ENCODE measurements at places on chromosomes 13 and 19.
A peak's percentile ranks its signal among the peaks of the same experiment; 100 is the strongest.

GRCh38 chr19:685454-685931 lies 9.3 kb downstream of the FSTL3 start:
- no peak for DNase-seq

DNA sequence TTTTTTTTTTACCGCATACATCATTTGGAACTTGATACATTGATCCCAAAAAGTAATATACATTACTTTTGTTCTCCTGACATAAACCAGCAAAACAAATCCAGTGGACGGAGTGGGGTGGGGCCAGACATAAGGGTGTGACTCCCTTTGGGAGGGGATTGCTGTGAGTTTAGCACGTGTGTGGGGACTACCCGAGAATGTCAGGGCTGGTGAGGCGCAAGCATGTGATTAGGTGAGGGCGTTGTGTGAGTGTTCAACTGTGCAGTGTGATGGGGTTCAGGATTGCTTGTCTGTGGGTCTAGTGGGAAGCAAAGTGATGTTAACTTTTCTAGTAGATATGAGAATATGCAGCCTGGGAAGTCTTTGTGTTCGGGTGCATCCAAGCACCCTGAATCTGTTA lies 468.0 kb downstream of the TSHZ3 start:
- DNase-seq = no peak

DNA sequence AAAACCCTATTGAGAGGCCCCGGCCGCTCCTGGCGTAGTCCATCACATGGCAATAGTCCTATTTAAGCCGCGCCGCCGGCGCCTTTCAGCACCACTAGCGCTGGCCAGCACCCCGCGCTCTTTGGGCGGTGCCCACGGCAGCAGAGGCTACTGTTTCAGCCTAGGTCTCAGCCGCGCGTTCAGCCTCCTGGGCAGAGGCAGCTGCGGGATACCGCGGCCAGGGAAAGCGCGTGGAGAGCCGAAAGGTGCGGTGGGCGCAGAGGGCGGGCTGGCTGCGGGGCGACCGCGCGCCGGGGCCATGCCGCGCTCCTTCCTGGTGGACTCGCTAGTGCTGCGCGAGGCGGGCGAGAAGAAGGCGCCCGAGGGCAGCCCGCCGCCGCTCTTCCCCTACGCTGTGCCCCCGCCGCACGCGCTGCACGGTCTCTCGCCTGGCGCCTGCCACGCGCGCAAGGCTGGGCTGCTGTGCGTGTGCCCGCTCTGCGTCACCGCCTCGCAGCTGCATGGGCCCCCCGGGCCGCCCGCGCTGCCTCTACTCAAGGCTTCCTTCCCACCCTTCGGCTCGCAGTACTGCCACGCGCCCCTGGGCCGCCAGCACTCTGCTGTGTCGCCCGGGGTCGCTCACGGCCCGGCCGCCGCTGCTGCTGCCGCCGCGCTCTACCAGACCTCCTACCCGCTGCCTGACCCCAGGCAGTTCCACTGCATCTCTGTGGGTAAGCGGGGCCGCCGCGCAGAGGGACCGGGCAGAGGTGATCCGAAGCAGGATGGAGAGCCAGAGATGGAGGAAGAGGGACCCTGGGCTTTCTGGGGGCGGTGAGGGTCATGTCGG lies at the start of gene GSX1:
TSS of gene GSX1 (plus strand) at position 91 of the 826 bp plus-strand sequence. CDS start at position 299, 208 bp downstream.
- DNase-seq = peak; percentile 85

DNA sequence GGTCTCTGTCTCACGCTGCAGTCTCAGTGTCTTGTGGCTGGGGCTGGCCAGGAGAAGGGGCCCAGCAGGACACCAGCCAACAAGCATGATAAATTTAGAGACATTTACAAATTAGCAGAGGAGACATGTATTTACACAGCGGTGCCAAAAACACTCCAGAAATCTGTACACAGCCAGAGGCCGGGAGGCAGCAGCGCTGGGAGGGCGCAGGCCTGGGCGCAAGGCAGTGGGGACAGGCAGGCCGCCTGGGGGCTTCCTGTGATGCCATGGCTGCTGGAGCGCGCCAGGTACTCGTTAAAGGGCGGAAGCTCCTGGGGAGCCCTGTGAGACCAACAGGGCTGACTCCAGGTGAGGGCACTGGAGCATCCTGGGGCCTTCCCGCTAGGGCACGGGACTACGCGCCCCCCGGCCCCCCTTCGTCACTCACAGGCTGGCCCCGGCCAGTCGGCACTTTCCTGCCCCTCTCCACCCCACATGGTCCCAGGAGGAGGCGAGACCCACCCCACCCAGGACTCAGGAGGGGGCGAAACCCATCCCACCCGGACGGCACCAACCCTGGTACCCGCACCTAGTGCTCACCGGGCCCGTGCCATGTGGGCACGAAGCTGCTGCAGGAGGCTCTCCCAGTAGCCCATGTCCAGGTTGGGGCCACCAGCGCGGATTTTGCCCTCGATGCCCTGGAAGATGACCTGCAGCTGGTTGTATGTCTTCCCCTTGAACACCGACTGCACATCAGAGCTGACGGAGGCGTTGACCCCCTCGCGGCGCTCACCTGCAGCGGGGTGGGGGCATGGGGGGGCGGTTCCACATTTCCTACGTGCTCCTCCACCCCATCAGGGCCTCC lies 7.4 kb upstream of the TBXA2R start:
- DNase-seq = no peak

- DNase-seq = no peak
Observed at GRCh38 chr13:67125681-67126080, 104.5 kb downstream of the PCDH9 start.

DNA sequence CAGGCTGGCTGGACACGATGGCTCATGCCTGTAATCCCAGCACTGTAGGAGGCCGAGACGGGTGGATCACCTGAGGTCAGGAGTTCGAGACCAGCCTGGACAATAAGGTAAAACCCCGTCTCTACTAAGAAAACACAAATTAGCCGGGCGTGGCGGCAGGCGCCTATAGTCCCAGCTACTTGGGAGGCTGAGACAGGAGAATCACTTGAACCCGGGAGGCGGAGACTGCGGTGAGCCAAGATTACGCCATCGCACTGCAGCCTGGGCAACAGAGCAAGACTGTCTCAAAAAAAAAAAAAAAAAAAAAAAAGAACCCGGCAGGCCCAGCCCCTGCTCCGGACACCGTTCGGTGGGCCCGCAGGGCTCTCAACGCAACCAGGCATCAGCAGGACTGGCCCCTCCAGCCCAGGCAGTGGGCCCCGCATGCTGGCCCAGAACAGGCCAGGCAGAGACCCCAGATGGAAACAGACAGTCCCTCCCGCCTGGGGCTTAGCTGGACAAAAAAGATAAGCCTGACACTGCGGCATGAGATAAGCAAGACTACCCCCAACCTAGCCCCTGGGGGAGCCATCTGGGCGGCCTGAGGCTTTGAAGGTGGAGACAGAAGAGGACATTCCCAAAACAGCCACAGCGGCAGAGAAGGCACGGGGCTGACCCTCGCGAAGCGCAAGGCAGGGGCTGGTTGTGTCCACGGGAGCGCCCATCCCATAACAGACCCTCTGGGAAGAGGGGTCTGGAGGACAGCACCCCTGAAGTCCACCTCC lies 11.6 kb downstream of the REXO1 start:
- no peak for DNase-seq

DNA sequence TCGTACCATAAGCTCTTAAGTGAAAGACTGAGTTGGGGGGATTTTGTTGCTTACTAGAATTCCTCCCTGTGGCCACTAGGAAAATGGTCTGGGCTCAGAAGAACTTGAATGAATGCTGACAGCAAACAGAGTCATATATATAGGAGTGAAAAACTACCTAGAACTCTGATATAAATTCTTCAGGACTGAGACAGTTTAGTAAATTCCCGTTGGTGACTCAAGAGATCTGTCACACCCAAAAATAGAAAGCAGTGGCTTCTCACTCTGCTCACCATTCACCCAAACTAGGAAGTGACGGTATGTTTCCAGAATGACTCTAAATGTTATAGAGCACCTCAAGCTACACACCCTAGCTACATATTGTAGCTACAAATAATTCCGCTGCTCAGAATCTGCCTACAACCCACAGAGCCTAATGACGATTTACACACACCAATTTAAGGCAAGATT lies 116.2 kb downstream of the TBC1D4 start:
- no peak for DNase-seq

- DNase-seq = peak; percentile 75
Observed at GRCh38 chr19:10848230-10848856, at the start of gene C19orf38. Gene C19orf38, plus strand, starts transcription at chr19:10848415. Its CDS starts 94 bp downstream, at chr19:10848509.

DNA sequence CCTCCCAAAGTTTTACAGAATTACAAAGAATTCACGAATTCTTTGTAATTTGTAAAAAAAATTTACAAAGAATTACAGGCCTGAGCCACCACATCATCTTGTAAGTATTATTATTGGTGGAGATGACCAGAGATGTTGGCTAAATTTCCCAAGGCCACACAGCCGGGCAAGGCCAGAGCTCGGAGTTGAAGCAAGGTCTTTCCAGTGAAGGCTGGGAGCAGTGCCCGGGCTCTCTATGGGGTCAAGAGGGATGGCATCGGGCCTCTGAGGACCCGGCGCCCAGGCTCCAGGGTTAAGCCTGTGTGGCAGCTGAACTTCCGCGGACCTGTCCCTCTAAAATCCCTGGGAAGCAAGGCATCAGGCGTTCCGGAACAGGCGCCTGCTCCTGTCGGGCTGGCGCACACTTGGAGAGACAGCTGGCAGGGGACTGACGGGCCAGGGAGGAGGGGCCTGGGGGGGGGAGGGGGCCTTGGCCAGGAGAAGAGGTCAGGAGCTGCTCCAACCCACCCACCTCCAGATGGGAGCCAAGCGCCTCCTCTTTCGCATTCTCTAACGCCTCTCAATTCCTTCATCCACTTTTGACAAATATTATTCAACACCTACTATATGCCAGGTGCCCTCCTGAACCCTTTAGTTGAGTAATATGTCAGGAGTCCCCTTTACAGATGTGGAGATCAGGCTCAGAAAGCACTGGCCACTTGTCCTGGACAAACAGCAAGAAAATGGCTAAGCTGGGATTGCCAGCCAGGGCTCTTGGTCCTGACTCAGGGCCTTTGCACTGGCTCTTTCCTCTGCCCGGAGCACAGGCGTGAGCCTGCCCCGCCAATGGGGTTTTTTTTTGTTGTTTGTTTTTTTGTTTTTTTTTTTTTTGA lies 36.8 kb upstream of the SEMA6B start:
- peak; percentile 56 for DNase-seq

DNA sequence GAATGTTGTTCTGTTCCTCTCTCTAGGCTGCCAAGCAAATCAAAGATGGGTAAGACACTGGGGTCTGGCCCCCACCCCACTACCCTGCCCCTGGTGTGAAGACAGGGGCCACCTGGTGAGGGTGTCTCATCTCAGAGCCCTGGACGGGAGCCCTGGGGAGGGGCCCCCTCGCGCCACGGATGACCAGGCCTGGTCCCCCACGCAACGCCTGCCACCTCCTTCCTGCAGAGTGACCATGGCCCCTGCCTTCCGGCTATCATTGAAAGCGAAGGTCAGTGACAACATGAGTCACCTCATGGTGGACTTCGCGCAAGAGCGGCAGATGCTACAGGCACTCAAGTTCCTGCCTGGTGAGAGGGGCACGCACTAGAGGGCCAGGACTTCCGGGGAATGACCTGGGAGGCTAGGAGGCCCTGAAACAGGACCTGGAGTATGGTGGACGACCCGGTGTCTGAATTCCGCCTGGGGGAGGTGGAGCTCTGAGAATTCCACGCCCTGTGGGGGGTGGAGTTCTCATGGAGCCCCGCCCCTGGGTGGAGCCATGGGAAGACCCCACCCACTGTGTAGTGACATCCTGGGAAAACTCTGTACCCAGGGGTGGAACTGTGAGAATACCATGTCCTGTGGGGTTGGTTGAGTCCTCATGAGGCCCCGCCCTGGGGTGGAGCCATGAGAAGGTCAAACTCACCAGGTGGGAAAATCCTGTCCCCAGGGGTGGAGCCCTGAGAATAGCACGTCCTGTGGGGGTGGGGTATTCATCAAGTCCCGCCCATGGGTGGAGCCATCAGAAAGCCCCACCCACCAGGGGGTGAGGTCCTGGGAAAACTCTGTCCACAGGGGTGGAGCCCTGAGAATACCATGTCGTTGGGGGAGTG lies 6.1 kb downstream of the FSD1 start:
- no peak for DNase-seq

DNA sequence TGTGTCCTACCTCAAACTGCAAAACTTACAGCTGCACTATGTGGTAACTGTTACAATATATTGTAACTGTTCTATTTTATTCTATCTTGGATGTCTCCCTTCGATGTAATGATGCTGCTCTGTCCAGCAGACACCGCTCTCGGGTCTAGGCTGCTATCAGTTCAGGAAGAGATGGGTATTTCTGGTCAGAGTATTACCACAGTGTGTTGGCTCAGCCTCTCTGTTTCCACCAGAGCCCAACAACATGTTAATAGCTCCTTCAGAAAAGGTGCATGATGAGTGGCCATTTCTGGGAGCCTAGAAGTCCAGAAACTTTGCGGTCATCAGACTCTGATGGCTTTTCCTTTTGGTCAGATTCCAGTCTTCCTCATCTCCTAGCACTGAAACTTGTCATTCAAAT lies 35.9 kb upstream of the IGFL1 start:
- DNase-seq = no peak

GRCh38 chr13:99320693-99321481 lies 13.7 kb upstream of the GPR183 start:
- DNase-seq = no peak

DNA sequence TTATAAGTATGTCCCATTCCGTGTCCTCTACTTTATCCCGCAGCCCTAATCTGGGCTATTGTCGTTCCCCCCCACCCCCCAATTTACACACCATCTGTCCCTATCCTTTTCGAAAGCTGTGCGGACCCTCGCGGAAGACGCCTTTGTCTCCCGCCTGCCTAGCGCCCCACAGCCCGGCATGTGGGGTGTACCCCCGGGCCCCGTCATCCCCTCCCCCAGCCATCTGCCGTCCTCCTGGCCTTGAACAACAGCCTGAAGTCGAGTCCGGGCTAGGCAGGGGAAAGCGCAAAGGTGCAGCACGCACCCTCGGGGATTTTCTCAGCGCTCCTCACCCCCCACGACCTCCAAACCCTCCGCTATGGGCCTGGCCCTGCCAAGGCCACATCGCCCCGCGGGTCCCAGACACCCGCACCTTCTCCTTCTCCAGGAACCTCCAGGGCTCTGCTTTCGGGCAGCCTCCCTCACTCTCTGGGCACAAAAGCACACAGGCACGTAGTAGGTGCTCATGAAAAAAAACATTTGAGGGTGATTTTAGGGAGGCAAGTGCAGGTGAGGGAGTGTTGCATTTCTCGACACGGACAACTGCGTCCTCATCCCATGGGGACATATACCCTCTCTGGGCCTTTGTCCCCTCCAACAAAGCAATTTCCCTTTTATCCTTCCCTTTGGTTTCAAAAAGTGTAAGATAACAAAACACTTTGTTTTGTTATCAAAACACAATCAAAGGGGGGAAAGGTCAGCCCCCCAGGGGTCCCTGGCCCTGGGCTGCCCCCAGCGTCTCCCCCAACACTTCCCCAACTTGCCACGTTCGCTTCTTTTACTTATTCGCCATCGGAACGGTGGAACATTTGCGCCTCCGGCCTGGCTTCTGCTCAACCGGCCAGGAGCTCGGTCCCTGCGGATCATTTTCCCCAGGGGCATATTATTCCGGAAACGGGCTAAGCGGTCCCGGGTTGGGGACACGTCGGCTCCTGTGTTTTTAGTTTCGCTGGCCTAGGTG lies 16.4 kb downstream of the CCDC124 start:
- DNase-seq = no peak

Measured in right forelimb (tissue), 1 donor.